ENCODE measurements at places on chromosomes 2 and 18.

GRCh38 chr2:189409647-189410046 lies 31.6 kb upstream of the WDR75 start:
- no peak for DNase-seq

- DNase-seq = no peak
Measured at GRCh38 chr2:98157557-98157956, 70.6 kb downstream of the VWA3B start.

DNA sequence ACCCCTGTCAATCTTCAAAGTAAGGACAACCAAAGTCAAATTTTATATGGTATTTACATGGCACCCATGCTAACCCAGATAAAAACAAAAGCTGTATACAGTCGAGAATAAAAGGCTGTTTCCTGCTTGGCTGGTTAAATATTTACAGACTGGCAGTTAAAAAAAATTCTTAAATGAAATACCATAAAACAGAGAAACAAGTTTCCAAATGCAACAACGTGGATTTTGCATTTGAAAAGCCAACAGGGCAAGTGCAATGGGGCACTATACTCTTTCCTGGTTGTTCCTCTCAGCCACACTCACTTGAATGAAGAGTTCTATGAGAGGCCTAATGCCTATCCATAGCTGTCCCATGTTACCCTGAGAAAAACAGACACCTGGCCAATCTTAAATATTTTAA lies 6.1 kb upstream of the NR4A2 start:
- no peak for DNase-seq

DNA sequence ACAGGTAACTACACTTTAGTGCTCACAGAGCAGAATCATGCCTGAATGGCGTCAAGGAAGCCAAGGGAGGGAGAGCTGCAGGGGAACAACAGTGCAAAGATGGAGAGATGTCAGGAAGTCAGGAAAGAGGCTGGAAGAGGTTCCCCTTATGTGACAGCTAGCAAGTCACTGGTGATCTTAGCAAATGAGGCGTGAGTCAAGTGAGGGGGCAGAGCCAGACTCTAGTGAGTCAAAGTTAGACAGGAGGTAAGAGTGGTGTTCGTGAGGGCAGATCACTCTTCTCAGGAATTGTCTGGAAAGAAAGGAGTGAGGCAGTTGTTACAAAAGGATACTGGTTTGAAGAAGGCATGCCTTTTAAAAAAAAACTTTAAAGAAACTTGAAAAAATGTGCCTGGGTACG lies 87.1 kb downstream of the MEP1B start:
- DNase-seq = no peak

DNA sequence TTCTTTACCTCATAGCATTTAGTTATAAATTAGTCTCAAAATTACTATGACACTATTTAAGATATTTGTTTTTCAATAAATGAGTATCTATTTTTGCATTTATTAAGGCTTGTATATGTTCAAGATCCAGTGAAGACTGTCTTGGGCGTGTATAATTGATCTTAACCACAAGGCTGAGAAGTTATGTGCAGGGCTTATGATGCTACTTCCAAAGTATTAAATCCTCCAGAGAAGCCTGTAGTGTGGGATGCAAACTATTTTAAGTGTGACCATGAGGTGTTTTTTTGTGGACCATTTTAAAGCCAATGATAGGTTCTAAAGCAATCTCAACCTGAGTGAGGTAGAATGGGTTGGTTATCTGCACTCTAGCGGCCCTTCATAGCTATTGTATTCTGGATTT lies 219.9 kb downstream of the ZNF407 start:
- no peak for DNase-seq

- no peak for DNase-seq
Measured at GRCh38 chr18:10029711-10030110, 115.9 kb downstream of the VAPA start.

GRCh38 chr2:116467243-116467642 lies 1347.2 kb upstream of the DDX18 start:
- DNase-seq = no peak

DNA sequence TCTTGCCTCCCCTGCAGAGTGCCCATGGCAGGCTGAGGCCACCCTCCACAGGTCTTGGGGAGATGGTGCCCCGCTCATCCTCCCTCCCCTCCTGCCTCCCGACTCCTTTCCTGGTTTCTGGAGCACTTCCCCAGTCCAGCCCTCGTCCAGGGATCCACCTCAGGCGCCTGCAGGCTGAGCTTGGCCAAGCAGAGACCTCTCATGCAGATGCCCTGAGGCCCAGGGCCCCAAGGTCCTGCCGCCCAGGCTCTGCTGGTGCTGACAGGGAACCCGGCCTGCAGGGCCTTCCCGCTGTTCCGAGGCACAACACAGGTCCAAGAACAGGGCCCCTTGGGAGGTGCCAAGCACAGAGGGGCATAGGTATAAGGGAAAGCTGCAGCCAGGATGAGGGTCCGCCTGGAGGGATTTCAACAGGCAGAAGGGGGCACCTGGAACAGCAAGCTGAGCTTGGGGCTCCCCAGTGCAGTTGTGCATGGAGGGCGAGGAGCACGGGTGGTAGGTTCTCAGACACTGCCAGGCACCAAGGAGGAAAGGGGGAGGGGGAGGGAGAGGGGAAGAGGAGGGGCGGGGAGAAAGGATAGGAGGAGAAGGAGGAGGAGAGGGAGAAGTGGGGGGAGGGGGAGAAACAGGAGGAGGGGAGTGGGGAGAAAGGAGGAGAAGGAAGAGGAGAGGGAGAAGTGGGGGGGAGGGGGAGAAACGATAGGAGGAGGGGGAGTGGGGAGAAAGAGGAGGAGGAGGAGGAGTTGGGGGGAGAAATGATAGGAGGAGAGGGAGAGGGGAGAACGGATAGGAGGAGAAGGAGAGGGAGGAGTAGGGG lies 1.2 kb upstream of the ANO7 start:
- no peak for DNase-seq

DNA sequence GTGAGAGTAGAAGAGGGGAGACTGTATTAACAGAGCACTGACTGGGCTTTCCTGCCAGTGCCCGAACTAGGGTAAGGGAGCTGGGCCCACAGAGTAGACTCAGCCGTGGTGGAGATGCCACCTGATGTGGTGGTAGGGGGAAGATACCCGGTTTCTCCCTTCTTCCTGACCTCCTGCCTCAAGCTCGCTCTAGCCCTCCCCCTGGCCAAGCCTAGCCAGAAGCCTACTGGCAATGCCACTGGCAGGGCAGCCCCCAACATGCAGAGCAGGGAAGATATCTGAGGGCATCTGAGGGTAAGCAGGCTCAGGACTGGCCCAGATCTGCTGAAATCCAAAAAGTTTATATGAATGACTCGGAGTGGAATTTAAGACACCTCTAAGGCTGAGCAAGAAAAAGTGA lies 162.6 kb upstream of the SMAD2 start:
- no peak for DNase-seq

DNA sequence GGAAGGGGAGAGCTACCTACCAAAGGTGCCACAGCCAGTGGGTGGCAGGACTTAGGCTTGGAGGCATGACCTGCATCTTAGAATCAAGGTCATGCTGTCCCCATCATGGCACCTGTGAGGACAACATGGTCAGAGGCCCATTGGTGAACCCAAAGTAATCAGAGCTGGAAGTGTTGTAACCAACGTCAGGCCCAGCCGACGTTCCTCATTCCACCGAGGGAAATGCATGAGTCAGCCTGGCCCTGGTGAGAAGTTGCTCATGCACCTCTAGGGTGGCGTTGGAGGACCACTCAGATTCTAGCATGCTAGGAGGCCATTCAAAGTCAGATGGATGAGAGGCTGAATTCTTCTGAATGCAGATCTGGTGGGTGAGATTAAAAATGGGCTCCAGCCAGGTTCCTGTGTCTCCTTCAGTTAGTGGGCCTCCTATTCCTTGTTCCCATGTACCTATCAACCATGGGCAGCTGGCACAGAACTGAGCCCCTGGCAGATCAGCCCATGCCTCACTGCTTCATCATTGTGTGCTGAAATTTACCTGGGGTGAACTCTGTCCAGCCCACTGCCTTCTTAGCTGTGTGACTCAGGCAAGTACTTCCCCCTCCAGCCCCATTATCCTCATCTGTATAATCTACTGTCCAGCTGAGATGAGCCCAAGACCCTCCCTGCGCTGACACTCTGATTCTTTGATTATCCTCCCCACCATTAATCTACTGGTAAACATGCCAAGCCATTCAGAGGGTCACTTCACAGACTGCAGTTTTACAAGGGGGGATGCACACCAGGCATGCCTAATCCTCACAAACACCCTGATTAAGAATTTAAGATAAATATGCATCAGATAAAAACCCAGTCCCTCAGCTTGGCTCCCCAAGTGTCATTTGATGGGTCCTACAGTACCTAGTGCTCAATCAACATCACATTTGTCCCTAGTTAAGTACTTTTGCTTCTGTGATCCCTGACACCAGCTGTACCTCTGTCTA lies 14.0 kb downstream of the SLC14A2 start:
- DNase-seq = no peak

- no peak for DNase-seq
Measured at GRCh38 chr2:124698979-124699565, 674.0 kb downstream of the CNTNAP5 start.

GRCh38 chr2:88016960-88017779 lies 823 bp upstream of the RNU2-63P start:
- DNase-seq = no peak

GRCh38 chr2:96113367-96113677 lies 3.0 kb downstream of the ADRA2B start:
- DNase-seq = no peak

GRCh38 chr2:34093790-34094189 lies 494.7 kb upstream of the FAM98A start:
- DNase-seq = no peak

- DNase-seq = no peak
Measured at GRCh38 chr2:12534646-12535263, 182.0 kb upstream of the TRIB2 start.

DNA sequence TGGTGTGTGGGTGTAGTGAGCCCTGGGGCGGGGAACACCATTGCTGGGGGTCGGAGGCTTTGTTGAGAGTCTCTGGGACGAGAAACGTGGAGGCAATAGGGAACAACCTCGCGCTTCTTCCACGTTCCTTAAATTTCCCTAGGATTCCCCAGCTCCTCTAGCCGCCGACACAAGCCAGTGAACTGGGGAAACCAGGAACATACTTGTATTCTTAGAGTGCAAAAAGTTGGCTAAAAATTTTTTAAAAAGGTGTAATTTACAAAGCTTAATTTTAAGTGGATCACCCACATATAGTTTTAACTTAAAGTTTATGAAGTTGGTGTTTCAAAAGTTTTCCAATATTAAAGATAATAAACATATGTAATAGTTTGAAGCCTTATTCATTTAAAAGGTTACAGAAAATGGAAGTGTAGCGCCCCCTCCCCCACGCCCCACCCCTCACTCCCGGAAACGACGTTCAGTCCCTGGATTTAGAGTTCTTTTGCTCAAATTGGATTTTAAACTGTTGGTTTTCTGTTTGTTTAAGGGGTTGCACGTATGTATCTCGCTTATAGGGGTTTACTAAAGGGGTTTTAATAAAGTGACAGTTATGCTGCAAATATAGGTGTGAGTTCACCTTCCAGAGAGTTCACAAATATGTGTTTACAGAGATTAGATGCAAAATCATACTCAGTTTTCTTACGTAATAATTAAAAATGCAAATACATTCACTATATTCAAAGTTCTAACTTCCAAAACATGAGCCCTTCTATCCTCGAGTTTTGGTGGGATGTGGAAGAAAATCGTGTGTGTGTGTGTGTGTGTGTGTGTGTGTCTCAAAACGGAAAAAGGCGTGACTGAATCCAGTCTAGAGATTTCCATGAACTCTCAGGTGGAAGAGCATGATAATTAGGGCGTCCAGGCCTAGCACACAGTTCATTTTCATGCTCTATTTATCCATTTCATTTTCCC lies 872 bp downstream of the DSG2 start:
- DNase-seq = no peak

- no peak for DNase-seq
Measured at GRCh38 chr2:237210763-237211162, 125.1 kb downstream of the COPS8 start.

DNA sequence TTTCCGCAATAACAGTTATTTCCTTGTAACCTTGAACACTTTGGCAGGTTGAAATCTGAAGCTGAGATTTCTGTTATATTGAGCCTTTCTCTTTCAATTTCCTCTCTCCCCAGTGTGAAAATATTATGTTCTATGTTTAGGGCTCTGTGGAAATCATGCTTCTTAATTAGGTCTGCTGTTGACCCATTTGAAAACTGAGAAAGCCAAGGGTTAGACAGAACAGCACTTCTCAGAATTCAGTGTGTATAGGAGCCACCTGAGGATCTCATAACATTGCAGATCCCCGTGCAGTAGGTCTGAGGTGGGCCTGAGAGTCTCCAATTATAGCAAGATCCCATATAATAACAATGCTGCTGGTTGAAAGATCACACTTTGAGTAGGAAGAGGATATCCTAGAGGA lies 230.2 kb upstream of the NT5C1B start:
- no peak for DNase-seq

GRCh38 chr2:237519506-237520245 lies 32.6 kb downstream of the MLPH start:
- DNase-seq = no peak

DNA sequence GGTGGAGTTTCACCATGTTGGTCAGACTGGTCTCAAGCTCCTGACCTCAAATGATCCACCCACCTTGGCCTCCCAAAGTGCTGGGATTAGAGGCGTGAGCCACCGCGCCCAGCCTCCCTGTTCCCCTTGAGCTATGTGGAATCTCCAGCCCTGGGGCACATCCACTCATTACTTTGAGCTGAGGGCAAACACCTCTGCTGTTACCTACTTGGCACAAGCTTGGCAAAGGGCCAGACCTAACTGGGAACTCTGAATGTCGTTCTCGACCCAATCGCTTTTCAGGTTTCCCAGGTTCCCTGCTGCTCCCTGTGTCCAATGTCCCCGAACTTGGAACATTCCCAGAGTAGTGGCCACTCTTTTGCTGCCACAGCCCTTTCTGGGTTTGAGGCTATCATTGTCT lies 40.6 kb downstream of the CHST10 start:
- no peak for DNase-seq

- no peak for DNase-seq
Measured at GRCh38 chr2:111062417-111062816, 58.3 kb upstream of the BCL2L11 start.

GRCh38 chr2:241957276-241957675 lies 87.7 kb downstream of the RTP5 start:
- no peak for DNase-seq

- DNase-seq = no peak
Measured at GRCh38 chr2:186868344-186868743, 19.4 kb upstream of the ZSWIM2 start.

DNA sequence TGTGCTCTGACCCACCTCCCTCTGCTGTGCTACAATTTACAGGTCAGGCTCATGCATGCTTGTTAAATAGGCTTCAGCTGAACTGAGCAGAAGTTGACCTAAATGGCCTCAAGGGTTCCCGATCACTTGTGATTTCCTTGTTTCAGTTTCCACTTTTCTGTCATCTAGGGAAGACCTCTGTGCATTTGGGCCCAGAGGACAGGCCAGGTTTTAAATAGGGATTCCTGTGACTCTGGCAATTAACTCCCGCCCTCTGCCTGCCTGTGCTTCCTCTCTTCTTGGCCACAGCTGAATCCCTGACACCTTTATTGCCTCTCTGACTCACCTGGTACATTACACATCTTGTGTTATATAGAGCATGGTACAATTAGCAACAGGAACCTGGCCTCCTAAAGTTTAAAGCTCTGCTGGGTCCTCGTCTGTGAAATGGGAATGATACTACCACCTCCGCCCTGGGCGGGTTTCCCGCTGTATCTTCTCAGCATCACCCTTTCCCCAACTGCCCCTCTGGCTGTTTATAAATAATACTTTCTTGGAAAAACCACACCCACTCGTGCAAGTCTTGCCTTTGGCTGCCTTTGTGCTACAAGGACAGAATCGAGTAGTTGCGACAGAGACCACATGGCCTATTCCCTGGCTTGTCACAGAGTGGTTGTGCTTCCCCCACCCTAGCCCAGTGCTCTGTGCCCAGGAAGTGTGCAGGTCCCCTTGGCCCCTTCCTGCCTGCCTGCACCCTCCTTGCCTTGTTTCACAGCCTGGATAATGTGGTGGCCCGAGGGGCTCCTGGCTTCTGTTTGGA lies 7.9 kb downstream of the CABLES1 start:
- DNase-seq = no peak
